ENCODE measurements at places on chromosomes 5 and 9.
A peak's percentile ranks its signal among the peaks of the same experiment; 100 is the strongest.

DNA sequence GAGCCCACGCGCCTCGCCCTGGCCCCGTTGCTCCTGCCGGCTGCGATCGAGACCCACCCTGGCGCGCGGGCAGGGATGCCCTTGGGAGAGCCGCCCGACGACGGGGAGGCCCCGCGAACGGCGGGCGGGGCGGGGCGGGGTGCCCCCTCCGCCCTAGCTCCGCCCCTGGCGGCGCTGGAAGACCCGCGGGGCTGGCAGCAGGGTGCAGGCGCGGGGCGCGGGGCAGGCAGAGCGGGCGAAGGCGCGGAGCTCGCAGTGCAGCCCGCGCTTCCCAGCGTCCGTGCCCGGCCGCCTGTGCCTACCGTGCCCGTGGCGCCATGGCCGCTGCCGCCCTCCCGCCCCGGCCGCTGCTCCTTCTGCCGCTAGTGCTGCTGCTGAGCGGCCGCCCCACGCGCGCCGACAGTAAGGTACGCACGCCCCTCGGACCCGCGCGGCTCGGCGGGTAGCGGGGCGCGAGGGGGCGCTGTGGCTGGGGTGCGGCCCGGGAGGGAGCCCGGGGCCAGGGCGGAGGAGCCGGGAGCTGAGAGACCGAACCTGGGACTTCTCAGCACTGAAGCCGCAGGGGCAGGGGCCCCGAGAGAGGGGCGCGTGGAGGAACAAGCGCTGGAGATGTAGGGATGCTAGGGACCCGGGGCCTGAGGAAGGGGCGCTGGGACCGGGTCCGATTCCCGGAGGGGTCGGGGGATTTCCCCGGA is at the start of gene OLFML2A:
Gene OLFML2A, plus strand, starts transcription at position 180 of the 695 bp plus-strand sequence. Its CDS starts 138 bp downstream, at position 318.
- no peak for DNase-seq

GRCh38 chr5:180157866-180158265 is 51.1 kb downstream of the RASGEF1C start:
- no peak for DNase-seq

DNA sequence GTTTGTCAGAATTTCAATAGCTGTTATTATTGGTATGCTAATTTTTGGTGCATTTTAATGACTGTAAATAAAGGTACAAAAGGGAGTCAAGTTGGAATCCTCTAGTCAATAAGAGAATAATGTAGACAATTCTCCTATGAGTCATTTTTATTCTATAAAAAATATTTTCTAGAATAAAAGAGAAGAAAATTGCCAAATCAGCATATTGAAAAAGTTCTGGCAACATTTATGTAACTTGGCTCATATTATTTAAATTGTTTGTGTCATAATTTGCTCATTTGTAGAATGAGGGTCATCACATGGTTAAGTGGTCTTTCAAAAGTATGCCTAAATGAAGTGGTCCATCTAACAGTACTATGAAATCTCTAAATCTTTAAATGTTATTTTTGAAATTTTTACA is 1719.8 kb upstream of the WWC1 start:
- no peak for DNase-seq

DNA sequence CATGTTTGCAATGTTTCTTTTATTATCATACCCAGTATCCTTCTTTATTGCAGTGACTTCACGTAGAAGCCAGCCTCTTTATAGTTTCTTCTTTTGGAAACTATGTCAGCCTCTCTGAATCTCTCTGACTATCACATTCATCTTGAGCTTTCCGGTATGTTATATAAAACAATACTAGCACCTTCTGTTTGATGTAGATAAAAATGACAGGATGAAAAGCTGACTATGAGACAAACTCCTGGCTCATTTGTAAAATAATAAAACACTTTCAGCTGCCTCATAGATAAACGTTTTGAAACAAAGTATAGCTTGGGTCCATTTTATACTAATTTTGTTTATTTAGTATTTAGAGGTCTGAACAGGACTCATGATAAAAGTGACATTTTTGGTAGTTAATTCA is 1145.4 kb upstream of the NUDT12 start:
- DNase-seq: no peak

DNA sequence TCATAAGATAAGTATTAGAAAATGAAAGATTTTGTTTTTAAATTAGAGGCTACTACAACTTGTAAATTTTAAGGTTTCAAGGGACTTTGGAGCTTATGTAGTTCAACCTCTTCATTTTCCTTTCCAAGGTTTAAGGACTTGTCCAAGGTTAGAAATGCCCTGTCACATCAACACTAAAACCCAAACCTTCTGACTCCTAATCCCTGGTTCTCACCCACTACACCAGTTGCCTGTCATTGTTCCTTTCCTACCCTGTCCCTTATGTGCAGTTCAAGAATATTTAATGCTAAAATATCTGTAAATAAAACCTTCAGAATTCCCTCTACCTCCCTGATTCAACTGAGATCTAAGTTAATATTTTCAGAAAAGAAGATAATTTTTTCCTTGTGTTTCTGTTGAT is 206.4 kb downstream of the NFIB start:
- no peak for DNase-seq

GRCh38 chr5:4646715-4647375 is 493.3 kb upstream of the ADAMTS16 start:
- no peak for DNase-seq

- DNase-seq: peak; percentile 83
Measured at GRCh38 chr5:74206579-74207550, 433.7 kb downstream of the ENC1 start.

- DNase-seq: no peak
Measured at GRCh38 chr5:5079876-5080275, 60.3 kb upstream of the ADAMTS16 start.

DNA sequence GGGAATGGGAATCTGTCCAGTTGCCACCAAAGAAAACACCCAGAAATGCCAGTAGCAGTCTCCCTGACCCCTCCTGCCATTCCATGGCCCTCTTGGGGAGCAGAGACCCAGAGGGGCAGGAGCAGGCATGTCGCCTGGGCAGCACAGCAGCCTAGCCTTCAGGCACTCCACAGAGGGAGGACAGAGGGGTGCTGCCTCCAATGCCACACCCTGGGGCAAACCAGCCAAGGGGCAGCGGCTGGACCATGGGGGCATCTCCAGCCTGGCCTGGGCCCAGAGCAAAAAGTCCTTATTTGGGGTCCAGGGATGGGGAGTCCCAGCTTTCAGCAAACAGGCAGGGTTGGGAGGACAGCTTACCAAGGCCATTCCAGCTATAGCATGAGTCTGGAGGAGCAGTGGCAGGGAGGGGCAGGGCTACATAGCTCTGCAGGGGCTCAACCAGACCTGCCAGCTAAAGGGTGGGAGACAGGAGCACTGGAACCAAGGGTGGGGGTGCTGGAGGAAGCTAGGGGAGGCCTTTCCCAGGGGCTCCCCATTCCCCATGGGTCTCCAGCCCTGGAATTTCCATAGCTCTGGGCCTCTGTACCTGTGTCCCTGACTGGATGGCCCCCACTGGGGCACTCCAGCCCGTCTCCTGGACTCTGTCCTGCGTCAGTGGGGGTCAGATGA is 6.7 kb downstream of the BRD3 start:
- DNase-seq: no peak

- DNase-seq: no peak
Measured at GRCh38 chr5:64876203-64876602, 107.5 kb downstream of the CWC27 start.

DNA sequence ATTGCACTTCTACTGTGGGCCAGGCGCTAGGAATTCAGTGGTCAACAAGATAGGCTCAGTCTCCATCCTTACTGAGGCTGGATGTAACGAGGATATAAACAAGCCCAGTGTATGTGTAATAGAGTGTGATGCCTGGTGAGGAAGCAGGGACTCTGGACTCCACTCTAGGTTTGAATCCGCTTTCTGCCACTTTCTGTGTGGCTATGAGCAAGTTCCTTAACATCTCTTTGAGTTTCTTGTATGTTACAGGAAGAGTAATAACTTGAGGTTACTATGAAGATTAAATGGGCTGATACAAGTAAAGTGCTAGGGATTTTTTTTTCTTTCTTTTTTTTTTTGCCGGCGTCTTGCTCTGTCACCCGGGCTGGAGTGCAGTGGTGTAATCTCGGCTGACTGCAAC is 12.4 kb downstream of the DOCK2 start:
- DNase-seq: no peak

GRCh38 chr5:123035918-123036390 is 571 bp downstream of the PPIC start:
- DNase-seq: peak; percentile 16

- peak; percentile 21 for DNase-seq
Measured at GRCh38 chr9:27150746-27151406, 41.9 kb downstream of the TEK start.

DNA sequence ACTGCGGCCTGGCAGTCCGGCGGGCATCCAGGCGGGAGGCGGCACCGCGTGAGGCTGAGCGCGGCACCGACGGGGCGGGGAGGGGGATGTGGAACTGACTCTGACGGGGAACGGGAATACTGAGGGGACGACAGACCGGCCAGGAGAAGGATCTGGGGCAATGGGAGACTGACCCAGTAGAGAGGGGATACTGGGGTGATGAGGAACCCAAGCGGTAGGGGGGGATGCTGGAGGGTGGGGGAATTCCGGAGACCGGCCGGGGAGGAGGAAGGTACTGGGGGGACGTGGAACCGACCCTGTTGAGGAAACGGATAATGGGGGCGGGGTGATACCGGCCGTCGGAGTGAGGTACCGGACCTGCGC is 423 bp downstream of the IPPK start:
- DNase-seq: no peak

DNA sequence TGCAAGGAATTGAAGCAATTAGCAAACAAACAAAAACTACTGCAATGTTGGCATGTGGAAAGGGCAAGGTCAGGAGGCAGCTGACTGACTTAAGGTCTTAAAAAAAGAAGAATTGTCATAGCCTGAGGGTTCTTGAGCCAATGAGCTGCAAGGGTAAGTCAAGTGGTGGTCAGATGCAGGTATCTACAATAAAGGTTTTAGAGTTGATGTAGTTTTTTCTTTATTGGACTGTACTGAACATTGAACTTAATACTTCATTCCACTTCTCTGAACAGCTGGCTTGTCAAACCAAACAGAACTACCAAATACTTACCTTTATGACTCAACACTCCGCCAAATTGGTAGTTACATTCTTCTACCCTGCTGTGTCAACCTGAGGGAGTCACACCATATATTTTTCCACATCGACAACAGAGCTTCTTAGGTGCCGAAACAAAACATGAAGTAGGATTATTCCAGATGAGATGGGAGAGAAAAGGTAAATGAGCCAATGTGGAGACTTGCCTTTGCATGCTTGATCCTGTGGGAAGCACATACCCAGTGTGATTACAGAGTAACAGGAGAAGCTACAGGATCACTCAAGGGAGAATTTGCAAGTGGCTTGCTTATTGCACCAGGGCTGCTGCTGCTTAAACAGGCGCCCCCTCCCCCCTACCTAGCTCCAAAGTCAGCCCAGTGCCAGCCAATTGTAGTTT is 35.3 kb downstream of the EQTN start:
- no peak for DNase-seq

DNA sequence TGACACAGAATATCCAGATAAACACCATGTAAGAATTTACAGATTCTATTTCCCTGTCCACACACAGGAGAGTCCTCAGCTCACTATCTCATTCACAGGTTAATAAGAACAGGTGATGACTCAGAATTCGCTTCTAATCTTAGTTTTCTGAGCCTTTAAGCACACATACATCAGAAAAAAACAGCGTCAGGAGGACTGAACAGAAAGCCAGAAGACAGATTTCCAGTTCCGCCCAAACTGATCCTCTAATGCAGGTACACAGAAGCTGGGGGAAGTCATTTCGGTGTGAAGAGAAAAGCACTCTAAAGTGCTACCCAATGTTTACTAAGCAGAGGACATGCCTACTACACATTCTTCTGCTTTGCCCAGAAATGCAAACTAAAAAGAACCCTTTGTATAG is 1.6 kb downstream of the CEMIP2 start:
- DNase-seq: no peak

DNA sequence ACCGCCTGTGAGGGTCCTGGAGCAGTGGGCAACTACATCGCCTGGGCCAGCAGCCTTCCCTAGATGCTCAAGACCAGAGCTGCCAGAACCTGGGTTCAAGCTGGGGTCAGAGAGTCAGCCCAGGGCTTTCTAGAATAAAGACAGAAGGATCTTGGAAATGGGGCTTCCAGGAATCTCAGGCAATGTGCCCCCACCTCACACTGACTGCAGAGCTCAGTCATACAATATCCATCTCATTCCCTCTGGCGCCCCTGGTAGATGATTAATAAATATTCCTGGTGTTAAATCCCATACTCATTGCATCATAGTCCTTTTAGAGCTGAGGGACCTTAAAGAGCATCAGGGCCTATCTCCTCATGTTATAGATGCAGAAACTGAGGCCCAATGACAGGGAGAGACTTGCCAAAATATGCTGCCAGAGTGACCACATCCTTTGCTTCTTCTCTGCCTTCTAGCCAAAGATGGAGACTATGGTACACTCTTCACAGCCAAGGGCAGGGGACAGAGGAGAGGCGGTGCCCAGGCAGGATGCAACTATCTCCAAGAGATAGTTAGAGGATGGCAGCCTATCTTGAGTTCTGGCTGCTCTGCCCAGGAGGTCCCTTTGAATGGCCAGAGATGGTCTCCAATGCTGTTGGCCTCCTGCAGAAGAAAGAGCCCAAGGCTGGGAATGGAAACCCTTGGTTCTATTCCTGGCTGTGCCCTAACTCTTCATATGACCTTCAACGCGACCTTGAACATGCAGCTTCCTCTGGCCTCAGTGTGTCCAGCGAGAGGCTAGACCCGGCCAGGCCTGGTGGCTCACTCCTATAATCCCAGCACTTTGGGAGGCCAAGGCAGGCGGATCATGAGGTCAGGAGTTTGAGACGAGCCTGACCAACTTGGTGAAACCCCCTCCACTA is 36.2 kb upstream of the IL17B start:
- DNase-seq: no peak

GRCh38 chr9:92590377-92590776 is 54.6 kb upstream of the ECM2 start:
- no peak for DNase-seq

- DNase-seq: no peak
Measured at GRCh38 chr9:6634444-6634843, 11.1 kb downstream of the GLDC start.

GRCh38 chr5:50814556-50814955 is 148.1 kb downstream of the PARP8 start:
- DNase-seq: no peak

GRCh38 chr5:3377176-3377575 is 218.5 kb upstream of the IRX1 start:
- DNase-seq: no peak

GRCh38 chr9:97840521-97840920 is 12.5 kb upstream of the FOXE1 start:
- DNase-seq: no peak

DNA sequence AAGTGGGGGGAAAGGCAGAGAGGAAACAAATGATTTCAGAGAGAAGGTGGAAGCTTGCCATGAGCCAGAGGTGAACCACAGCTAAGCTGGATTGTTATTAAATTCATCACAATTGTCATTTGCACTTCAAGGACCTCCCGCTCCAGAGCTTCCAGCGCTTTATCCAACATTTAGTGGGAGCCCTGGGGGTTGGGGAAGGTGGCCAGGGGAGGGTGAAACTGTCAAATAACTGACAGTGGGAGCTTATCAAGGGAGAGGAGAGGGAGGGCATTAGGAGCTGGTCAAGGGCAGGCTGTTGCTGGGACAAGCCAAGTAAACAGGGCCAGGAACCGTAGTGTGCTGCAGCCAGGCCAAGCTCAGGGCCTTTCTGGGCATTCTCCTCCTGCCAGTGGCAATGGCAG is 71.5 kb downstream of the SIL1 start:
- no peak for DNase-seq

GRCh38 chr5:108753877-108754276 is 6.2 kb downstream of the FER start:
- peak; percentile 32 for DNase-seq

- DNase-seq: no peak
Measured at GRCh38 chr5:155402927-155403640, 389.5 kb downstream of the KIF4B start.

Data from GM04504 (cell line).